ENCODE measurements at places on chromosomes 3 and 15.
A peak's percentile ranks its signal among the peaks of the same experiment; 100 is the strongest.

- no peak for DNase-seq
These were observed 489.2 kb upstream of the ROBO2 start for GRCh38 chr3:76550522-76551201.

DNA sequence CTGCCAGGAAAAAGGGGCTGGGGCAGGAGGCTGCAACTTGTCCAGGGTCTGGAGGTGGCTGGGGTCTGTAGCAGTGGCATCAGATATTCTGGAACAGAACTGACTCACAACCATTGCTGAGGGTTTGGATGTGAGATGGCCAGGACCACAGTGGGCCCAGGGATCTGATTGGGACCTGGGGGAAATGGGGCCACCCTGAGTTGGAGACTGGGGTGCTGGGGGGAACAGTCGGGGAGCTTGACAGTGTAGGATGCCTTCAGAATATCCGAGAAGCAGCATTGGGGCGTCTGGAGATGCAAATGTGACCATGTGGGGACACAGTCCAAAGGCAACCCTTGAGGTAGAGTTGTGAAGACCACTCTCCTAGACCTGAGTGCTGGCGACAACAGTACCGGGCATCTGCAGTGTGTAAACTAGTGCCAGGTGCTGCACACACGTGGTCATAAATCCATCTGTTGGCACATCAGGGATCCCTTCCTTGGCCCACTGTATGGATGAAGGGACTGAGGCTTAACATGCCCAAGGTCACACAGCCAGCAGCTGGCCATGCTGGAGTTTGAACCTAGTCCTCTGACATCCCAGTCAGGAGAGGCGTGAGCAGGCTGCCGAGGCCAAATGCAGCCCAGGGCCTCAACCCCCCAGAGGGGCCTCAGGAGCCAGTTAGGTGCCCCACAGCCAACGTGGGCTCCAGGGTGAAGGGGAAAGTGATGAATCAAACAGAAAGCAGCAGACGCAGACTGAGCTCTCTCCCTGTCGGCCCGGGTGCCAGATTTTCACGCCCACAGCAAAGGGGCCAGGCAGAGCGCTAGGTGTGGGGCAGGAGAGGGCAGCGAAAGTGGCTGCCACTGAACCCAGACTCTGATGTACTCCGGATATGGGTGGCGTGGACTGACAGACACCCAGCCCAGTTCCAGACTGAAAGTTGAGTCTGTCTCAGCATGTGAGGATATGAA lies 18.8 kb downstream of the HEMK1 start:
- DNase-seq, result no peak

DNA sequence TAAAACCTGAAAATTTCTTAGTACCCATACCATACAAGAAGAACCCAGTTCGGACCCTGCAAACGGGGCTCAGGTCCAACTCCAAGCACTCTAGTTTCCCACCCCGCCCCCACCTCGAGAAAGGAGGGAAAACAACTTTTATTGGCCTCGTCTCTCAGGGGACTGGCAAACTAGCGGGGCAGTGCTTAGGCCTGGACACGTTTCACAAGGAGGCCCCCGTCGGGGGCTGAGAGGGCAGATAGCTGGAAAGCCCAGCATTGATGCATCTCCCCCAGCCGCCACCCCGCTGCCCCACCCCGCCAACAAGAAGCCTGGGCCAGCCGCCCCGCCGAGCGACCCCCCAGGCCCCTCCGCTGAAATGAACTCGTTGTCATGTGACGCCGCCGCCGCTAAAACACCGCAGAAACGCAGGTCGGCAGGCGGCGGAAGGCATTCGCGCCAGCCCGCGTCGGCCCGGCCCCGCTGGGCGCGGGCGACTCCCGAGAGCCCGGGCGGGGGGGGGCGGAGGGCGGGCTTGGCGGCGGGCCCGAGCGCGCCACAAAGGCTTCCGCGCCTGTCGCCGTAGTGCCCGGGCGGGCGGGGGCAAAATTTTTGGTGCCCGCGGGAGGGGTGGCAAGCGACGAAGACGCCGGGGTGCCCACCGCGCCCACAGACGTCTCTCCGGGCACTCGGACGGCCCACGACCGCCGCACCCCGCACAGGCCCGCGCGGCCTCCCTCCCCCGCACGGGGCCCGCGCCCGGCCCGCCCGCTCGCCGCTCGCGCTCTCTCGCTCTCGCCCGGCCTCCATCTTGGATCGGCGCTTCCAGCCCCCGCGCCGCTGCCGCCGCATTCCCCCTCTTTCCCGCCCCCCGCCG lies 634 bp downstream of the STAG1 start:
- DNase-seq, result peak; percentile 35

DNA sequence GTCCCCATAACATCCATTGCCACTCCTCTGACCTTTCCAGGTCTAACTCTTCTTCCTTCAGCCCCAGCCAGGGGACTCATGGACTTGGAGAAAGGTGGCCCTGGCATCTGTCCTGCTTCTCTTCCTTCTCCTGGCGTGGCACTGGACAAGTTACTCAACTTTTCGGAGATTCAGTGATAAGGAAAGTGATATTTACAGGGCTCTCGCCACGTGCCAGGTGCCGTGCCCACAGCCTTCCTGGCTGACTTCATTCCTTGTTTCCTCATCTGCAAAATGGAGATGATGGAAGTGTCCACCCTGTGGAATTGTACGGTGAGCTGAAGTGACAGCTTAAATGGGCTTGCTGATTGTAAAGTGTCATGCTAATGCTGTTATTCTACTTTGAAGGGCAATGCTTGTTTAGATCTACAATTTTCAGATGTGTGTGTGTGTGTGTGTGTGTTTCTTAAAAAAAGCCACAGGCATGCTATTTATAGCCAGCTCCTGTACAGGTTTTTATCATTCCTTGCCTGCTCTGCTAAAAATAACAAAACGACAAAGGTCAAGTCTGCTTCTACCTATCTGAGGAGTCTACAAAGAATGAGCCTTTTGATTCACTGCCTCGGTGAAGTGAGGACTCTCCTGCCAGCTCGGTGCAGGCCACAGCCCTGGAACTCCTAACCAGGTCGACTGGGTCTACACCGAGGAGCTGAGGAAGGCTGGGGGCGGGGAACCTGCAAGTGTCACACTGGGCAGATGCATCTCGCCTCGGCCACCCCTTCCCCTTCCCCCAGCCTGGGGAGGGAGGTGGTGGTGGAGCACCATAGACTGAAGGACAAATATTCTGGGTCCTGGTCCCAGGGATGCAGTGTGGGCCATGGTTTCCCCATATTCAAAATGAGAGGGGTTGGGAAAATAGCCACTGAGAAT lies 11.4 kb upstream of the ATP2B2 start:
- DNase-seq, result no peak

- no peak for DNase-seq
These were observed 113.7 kb downstream of the TJP1 start for GRCh38 chr15:29708519-29708918.

- DNase-seq, result no peak
These were observed 29.9 kb upstream of the PRR23C start for GRCh38 chr3:139074565-139075115.

DNA sequence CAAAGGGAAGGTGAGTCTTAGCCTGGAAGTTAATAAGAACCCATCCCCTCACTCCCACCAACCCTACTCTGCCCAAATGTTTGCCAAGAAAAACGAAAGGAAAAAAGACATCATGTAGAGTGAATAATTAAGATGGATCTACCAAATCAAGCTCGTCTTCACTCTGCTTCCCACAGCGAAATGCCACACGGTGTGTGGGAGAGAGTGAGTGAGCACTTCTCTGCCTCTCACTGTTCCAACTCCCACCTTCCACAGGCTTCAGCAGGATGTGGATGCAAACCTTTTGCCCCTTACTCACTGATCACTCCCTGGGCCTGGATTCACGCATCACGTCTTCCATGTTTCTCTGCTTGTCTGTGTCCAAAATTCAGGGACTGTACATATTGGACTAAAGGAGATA lies 85.4 kb downstream of the WDR76 start:
- no peak for DNase-seq

DNA sequence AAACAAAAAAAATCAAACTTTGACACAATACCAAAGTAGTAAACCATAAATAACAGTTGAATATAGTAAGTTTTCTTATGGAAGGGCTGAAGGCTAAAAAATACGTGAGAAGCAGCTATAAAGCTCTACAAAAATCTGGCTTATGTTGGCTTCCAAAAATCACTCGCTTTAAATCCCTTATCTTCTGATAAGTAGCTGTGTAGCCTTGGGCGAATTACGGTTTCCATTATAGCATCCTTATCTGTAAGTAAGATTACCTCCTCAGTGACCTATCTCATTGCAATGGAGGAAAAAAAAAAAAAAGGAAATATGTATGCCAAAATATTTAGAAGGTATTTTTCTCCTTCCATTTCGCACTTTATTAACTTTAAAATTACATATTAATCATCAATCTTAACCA lies 348.6 kb downstream of the PLOD2 start:
- DNase-seq, result no peak

GRCh38 chr3:98692787-98693473 lies 70.2 kb upstream of the ST3GAL6 start:
- DNase-seq, result no peak

DNA sequence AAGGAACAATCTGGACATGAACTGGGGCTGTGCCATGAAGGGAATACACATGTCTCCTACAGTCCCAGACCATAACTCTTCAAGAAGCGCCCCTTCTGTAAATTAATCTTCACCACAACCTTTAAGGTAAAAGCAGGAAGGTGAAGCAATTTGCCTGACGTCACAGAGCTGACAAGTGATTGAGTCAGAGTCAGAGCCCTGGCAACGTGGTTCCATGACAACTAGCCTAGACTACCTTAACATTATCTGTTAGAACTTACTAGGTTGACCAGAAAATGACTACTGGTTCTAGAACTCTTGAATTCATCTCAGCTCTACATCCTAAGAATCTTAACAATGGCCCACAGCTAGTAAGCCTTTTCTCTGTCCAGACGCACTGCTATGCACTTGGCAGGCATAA lies 124.6 kb downstream of the NTRK3 start:
- DNase-seq, result no peak

- no peak for DNase-seq
These were observed 180.5 kb downstream of the APBA2 start for GRCh38 chr15:29066310-29066709.

- DNase-seq, result no peak
These were observed 172.5 kb upstream of the TLE3 start for GRCh38 chr15:70269991-70270751.

GRCh38 chr15:39736412-39737195 lies 46.0 kb downstream of the FSIP1 start:
- DNase-seq, result no peak

DNA sequence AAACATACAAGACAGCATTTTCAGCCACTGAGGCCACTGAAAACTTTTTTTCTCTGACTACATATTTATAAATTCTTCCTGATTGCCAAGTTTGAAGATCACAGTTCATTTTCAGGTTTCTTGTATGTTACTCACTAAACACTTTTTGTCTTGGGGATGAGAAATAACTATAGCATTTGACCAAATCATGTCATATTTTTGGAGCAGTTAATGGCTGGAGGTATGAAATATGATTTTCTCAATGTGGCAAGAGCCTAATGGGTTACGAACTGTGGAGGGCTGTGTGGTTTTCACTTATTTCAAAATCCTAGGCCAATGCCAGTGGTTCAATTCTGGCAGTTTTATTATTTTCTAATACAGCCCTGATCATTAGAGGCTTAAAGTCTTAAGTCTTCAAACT lies 64.4 kb downstream of the USP13 start:
- no peak for DNase-seq

DNA sequence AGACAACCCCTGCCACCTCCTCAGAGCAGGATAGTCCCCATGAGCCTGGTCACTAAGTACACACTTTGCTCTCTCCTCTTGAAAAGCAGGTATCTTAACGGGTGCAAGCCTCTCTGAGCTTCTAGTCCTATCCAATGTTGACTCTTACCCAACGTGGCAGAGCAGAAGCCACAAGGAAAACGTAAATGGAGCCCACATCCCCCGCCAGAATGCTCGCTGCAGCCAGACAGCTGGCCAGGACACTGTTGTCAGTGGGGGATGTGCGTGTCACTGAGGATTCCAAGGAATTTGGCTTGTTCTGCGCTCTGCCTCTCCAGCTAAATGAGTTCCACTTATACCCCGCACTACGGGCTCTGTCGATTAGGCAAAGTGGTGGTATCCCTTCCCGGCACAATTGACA lies 67.8 kb upstream of the IGF1R start:
- no peak for DNase-seq

DNA sequence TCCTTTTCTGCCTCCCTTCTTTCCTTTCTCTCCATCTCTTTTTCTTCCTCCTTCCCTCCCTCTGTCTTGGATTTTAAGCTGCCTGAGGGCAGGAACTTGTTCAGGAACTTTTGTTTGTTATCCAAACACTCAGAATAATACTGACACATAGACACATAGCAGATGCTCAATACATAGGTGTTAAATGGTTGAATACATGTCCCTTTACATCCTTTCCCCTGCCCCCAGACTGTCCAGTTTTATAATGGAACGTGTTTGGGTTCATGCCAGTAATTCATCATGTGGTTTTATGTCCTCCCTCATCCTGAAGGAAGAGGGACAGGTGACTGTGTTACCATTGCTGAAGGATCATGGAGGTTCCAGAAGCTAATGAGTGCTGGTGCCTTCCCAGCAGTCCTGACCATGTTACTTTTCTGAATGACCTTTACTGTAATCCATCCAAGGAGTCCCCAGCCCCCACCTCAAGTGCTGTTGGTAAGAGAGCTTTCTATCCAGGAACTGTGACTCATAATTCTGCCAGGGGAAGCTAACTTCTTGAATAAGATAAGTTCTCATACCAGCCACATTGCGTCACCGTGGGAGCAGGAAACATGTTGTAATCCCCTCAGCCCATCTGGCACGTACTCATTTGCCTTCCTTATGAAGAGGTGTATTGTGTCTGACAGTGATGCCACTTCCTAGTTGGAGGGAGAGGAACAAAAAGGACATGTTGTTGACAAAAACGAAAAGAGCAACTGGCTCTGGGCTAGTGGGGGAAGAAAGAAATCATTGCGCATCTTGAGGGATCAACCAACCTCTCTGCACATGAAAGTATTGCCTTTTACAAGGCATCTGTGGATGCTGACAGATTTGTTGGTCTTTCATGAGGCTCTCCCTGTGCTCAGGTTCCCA lies 52.4 kb downstream of the IL1RAP start:
- DNase-seq, result peak; percentile 99

DNA sequence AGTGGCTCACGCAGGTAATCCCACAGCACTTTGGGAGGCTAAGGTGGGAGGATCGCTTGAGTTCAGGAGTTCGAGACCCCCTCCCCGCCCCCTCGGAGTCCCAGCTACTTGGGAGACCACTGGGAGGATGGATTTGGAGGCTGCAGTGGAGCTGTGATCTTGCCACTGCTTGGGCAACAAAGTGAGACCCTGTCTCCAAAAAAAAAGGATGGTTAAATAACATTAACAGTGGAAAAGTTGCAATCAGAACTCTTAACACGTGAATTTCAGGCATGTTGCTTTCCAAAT lies 1.4 kb upstream of the TMEM87A start:
- no peak for DNase-seq

DNA sequence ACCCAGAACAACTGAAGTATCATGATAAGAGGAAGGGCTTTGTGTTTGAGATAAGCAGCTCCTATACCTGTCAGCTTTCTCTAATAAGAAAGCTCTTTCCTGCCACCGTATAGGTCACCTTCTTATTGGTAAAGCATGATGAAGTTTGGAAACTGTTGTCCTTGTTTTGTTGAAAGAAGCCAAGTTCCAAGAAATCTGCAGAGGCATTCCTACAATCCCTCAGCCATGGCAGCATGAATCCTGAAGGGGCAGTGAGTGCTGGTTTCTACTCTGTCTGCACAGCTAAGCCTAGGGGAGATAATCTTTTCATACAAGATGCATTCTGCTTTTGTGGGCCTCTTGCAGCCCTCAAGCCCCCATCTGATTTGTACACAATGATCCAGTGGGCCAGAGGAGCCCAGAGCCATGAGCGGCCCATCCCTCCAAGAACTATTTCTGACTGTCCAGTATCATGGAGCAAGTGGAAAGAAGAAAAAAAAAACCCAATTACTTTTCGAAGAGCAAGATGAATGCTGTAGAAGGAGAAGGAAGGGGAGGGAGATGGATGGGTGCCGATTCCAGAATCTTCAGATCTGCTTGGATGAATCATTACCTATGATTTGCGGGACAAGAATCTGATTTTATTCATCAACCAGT lies 1.9 kb upstream of the THBS1 start:
- no peak for DNase-seq

All from amniotic stem cell (primary cell).